Stromal cell of bone marrow (primary cell): ENCODE measurements at places on chromosomes 11 and 22.

DNA sequence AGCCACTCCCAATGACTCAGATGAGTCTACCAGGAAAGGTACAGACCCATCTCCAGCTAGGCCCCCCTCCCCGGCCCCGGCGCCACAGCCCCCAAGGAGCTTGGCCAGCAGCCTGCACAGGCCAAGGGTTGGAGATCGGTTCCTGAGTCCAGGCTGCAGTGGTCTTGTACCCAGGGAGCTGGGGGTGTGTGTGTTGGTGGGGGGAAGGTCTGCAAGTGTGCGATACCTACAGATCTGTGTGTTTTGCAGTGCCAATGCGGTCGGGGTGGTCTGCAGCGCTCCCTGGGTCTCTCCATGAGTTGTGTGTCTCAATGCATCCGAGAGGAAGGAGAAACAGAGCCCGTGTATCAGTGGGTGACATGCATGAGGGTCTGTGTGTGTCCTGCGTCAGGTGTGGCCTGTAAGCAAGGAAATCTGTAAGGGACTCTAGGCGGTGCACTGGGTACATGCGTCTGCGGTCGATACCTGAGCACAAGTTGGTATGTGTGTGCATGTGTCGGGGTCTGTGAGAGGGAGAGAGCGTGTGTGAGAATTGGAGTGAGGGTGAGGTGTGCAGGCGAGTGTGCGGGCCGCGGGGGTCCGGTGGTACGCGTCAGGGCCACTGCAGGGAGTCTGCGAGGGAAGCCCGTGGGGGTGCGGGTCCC, 645 bp downstream of the CDC42BPG start:
- no peak for DNase-seq

DNA sequence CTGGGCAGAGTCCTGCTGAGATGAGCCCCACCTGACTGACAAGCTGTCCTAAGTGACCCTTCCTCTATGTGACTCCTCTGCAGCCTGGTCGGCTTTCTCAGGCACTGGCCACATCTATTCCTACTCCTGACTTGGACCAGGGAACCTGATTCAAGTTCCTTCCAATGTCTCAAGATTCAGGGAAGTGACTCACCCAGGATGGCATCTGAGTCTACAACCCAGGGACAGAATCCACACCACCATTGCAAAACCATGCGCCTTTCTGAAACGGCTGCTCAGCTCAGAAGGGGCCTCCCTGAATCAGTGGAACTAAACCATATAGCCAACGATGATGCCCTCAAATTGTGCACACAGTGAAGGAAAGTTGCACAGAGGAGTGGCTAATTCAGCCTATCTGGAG, 63.9 kb upstream of the CSNK2A3 start:
- peak; percentile 70 for DNase-seq

DNA sequence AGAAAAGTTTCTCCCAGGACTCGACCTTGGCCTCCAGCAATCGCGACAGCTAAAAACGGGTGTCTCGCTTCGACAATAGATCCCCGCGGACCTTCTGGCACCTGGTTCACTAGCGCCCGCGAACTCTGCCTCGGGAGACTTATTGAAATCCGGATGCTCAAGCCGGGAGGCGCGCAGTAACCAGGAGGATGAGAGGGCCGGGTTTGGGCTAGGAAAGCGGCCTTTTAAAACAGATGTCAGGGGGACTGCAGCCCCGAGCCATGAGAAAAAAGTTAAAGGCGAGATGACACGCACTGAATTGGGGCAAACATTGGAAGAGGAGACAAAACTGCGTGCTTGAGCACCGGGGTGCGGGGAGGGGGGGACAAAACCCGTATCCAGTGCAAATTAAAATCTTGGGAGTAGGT, 637 bp upstream of the ZBTB16 start:
- no peak for DNase-seq

GRCh38 chr11:134800130-134800529, 388.1 kb upstream of the B3GAT1 start:
- DNase-seq, result no peak

DNA sequence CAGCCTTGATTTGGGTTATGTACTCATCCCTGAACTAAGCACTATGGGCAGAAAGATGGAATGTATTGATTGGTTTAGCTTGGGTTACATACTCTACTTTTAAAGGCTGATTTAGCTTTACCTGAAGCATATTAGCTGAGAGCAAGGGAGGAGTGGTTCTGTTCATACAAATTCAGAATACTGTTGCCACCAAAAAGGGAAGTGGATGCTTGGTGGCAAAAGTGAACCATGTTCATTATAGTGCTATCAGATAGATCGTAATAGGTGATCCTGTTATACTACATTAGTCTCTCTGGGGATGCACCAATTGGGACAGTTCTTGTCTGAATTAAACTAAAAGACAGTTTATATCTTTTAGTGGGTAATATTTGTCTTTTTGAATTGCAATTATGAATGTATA, 44.5 kb upstream of the RRM1 start:
- DNase-seq, result no peak

GRCh38 chr11:9047964-9048523, 43.4 kb downstream of the SCUBE2 start:
- no peak for DNase-seq

DNA sequence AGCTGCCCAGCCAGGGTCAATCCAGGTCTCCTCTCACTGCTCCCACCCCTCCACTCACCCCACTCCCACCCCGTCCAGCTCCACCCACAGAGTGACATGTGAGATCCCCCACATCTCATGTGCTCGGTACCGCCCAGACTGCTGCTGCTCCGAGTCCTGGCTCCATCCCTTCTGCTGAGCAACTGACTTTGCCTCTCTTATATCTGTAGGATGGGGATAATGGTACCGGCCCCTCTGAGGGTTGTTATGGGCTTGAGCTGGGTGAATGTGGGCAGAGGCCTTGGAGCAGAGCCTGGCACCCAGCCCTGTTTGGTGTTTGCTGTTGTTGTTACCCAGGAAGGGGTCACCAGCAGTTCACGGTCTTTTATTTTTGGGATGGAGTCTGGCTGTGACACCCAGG, 77.0 kb downstream of the ST3GAL4 start:
- no peak for DNase-seq

DNA sequence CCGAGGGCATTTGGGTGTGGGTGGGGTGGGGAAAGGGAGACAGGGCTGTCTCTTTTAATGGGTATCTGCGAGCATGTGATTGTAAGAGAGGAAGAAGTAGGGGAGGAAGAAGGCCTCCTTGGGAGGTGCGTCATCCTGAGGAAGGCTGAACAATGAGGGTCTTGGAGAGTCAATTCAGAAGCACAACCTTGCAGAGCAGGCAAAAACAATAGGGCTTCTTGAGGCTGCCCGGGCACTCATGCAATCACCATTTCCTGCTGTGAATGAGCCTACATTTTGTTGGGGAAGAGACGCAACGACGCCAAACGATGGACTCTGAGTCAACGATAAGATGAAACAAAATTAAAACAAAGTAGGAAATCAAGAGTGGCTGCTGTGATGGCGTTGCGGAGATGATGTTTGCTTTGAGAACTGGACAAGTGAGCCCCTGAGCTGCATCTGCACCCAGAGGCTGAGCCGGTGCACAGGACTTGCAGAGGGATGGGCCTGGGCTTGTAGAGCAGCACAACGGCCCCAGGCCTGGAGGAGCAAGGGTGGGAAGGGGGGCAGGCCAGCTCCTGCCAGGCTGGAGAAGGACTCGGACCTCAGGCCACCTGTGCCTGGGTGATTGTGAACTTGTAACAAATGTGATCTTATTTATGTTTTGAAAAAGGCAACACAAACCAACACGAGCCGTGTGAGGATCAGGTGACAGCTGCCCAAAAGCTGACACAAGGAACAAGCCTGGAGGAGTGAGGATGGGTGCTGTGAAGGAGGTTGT, 92.3 kb upstream of the B3GAT1 start:
- DNase-seq, result no peak

- DNase-seq, result no peak
Observed at GRCh38 chr22:42856179-42856864, 751 bp downstream of the ARFGAP3 start.

DNA sequence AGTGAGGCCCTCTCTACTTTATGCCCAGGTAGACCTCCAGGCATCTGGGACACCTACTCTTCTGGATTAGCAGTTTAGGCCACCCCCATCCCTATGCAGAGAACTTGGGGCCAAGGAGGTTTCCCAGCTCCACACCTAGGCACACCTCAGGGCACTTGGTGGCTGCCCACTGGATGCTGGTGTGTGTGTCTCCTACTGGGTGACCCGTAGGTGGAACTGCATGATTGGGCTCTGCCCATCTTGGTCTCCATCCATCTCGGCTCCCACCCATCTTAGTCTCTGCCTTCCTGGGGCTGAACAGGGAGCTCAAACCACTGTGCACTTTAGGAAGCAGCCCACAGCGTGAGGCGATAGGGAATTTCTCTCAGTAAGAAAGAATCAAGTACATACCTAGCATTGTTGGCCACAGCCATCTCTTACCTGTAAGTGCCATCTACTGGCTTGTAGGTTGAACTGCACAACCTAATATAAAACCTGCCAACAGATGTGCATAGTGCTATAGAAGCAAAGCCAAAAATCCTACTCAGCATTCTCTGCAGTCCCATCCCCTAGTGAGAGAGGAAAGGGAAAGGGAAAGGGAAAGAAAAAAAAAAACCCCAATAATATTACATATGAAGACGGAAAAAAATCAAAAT, 61.6 kb upstream of the PTPN5 start:
- no peak for DNase-seq

GRCh38 chr11:131658952-131659351, 288.5 kb downstream of the NTM start:
- no peak for DNase-seq

DNA sequence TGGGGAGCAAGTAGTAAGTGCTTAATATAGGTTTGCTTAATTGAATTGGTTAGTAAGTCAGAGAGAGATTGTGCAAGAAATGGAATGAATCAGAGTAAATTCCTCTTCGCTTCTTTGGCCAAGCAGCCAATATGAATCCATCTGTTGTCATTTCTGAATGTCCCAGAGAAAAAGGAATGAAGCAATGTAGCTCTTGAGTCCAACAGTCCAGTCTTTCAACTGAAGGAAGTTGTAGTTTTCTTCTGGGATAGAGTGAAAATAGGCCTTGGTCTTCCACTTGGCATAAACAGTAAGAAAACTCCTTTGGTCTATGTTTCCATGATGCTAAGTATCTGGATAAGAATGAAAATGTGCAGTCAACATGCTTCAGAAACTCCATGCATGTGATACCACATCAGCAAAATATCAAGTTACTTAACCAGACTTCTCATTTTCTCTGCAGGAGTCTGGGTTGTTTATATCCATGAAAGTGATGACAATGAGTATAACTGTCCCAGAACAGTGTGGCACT, 1.8 kb upstream of the FIBIN start:
- peak; percentile 85 for DNase-seq

DNA sequence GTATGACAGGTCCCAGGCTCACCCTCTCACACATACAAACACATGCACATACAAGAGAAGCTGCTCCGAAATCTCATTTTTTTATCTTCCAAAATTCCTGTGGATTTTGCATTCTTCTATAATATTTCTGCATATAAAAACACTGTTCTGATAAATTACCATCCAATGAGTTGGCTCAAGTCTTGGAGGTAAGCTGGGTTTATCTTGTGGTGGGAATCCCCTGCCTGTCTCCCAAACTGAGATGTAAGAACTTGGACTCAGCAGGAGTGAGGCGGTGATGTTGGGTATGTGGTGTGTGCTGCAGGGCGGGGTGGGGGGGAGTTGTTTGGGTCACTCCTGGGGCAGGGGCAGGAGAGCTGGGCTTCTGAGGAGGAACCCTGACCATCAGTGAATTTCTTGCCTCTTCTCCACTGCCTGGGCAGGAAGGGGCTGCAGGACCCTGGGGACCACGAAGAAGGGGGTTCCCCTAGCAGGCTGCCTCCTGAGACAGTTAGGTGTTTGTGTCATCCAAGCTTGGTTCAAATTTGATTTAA, 6.8 kb upstream of the P2RY6 start:
- DNase-seq, result no peak

DNA sequence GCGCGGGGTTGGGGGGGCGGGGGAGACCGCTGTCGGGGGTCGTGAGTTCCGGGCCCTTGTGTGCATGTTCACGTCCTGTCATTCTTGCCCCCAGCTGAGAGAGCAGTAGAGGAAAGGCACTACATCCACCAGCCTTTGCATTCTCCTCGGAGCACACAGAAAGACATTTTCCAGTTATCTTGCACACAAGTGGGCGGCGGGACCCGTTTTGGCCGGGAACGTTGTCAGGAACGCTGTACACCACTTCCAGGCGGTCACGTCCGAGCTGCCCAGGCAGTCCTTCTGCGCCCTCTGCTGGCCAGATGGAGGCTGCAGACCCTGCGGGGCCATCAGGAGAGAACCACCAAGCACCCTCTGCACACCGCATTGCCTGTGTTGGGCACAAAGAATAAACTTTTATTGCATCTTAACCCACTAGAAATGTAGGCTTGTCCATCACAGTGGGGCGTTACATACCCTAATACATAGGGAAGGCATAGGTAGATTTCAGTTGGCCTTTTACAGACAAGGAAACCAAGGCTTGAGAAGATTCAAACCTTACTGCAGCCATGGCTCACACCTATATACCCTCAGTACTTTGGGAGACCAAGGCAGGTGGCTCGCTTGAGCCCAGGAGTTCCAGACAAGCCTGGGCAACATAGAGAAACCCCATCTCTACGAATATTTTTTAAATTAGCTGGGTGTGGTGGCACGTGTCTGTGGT, 2.8 kb upstream of the CDKN1C start:
- peak; percentile 60 for DNase-seq

GRCh38 chr11:76698321-76699043, 27.9 kb upstream of the LRRC32 start:
- DNase-seq, result no peak

GRCh38 chr22:49398646-49399045, 429.0 kb downstream of the BRD1 start:
- DNase-seq, result no peak
